Activated CD8-positive, alpha-beta memory T cell treated with anti-CD3 and anti-CD28 coated beads for 4 hours (primary cell): ENCODE measurements at places on chromosomes 5 and 9.

- no peak for DNase-seq
Observed at GRCh38 chr5:1851290-1851934, 31.3 kb downstream of the IRX4 start.

DNA sequence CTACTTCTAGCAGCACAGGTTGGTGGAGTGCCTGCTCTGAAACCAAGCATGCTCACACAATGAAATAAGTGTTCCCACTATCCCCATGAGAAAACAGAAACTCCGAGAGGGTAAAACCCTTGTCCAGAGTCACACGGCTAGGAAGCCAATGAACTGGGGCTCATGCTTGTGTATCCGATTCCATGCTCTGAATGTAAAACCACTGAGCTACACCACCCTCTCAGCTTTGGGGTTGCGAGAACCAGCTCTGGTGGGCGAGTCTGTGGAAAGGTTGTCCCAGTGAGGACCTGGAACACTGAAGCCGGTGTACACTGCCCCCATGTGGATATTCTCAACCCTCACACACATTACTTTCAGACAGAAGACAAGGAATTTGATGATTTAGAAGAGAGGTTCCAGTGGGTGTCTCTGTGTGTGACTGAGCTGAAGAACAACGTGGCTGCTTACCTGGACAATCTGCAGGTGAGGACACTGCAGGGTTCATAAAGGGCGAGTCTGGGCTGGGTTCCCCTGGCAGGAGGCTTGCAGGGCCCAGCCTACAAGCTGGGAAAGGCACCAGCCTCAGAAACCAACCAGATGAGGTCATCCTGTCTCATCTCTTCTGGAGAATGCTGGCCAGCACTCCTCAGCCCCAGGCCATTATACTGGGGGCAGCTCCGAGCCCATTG is 37.4 kb downstream of the ARHGEF37 start:
- no peak for DNase-seq

- DNase-seq = no peak
Observed at GRCh38 chr5:42422656-42423280, 471 bp upstream of the GHR start.

DNA sequence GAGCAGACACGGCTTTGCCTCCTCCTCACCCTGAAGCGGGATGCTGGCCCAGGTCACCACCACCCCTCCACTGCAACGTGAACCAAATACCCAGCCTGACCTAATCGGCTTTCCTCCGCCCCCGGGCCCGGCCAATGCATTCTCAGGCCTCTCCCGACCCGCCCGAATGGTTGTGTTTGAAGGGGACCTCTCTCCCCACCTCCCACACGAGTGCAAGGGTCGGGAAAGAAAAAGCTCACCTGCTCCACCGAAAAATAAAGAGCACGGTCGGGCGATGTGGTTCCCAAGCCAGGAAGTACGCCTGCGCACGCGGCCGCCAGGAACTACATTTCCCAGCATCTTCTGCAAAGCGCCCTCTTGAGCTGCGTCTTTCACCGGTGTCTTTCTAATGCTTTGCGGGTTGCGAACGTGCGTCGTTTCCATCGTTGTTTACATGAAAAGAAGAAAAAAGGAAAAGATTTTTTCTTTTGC is at the start of gene ZNF883:
Gene ZNF883 (minus strand): TSS at position 282 of the 471 bp plus-strand sequence.
- no peak for DNase-seq

GRCh38 chr9:123929177-123929869 is 603 bp downstream of the DENND1A start:
- no peak for DNase-seq

DNA sequence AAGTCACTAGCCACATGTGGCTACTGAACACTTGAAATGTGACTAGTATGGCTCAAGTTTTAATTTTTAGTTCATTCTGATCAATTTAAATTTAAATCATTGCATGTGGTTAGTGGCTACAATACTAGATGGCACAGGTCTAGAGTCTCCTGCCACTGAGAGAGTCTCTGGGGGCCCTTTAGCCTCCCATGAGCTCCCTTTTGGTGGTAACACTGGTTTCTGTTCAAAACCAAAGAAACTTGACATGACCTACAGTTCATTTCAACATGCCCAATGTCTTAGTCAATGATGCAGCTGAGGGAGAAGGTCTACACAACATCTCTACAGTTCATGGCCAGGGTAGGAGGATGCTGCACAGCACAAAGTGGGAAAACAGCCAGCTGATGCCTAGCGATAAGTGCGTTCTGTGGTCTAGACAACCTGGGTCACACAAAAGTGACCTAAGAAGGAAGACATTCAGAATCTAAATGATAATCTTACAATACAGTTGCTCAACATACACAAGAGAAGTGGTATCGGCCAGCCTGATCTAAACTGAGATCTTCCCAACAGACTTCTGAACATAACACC is 121.0 kb downstream of the AUH start:
- DNase-seq = no peak

DNA sequence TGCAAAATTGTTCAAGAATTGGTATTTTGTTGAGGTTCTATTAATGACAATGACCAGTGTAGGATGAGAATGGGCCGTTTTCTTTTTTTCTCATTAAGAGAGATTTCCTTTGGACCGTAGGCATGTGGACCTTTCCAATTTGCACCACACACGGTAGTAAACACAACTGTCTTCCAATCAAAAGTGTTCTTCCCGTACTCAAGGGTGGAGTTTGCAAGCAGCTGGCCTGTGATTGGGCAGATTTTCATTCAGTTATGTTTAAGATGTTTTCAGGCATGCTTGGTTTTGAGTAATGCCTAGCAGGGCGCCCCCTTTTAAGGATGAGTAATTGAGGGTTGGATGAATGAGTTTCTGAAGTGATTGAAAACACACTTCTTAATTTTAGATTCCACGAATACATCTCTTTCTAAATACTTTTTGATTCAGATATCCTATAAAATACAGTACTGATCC is 2.5 kb downstream of the KDM3B start:
- DNase-seq = no peak

DNA sequence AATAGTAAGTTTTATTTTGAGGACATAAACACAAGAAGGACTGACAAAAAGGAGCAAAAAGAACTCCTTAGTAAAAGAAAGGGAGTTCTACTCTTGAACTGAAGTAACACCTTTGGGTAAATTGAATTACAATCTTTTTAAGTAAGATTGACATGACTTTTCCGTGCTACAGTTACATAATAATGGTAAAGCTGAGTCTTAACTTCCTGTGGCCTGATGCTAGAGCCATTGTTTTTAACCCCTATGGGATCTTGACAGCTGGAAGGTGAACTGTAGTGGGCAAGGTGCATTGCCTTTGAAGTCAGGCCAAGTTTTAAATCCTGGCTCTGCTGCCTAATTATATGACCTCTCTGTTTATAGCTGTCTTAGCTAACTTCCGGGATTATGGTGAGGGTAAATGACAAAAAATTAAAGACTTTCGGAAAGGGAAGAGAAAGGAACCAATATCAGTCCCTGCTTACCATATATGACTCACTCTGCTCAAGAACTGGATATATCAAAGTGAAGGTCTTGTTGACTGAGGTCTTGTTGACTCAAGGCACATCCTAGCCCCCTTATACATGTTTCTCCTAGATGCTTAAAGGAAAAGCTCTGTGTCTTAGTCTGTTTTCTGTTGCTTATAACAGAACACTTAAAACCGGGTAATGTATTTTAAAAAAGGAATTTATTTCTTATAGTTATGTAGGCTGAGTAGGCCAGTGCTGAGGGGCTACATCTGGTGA is 6.8 kb downstream of the HSD17B4 start:
- DNase-seq = no peak

DNA sequence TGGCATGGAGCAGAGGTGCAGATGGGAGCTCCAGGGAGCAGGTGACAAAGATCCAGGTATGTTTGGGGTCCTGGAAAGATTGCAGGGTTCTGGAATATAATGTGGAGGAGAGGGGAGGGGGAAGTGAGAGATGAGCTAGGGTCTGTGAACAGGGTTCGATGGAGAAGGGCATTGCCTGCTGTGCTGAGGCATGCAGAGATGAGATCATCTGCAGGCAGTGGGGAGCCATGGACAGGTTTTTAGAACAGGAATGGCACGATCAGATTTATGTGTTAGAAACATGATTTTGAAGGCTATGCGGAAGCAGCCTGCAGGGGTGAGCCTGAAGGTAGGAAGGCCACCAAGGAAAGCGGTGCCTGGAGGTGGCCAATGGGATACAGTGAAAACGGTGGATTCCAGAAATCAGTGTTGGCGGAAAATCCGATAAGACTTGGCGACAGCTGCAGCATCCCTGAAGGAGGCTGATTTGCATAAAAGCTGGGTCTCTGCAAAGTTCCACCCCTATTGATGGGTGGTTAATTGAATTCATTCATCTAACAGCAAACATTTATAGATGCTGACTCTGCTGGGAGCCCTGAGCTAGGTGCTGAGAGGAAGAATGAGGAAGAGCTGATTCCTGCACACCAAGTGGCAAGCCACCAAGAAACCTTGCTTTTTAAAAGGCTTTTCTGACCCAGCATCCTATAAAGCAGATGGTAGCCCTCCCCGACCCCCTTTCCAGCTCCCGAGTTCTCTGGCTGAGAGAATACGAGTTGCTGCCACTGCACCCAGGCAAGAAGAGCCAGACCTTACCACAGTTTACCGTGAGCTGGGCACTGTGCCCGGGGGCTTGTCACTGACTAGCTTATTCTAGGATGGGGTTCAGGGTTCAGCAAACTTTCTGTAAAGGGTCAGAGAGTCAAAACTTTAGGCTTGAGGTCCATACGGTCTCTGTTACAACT is 139.2 kb upstream of the SMIM23 start:
- no peak for DNase-seq

DNA sequence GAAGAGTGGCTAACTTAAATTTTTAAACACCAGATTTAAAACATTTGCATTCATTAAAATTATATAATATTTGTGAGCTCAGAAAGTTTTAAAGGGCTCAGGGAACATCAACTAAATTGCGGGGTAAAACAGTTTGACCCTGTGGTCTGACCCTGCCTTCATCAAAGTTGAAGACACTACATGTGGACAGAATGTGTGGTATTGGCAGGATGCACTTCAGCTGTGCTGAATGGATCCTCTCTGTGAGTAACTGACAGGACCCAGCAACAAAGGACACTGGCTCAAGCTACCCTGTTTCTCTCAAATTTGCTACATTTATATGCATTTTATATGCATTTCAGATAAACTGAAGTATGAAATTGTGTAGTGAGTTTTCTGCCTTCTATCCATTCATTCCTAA is 288.5 kb downstream of the ZNF608 start:
- DNase-seq = no peak

DNA sequence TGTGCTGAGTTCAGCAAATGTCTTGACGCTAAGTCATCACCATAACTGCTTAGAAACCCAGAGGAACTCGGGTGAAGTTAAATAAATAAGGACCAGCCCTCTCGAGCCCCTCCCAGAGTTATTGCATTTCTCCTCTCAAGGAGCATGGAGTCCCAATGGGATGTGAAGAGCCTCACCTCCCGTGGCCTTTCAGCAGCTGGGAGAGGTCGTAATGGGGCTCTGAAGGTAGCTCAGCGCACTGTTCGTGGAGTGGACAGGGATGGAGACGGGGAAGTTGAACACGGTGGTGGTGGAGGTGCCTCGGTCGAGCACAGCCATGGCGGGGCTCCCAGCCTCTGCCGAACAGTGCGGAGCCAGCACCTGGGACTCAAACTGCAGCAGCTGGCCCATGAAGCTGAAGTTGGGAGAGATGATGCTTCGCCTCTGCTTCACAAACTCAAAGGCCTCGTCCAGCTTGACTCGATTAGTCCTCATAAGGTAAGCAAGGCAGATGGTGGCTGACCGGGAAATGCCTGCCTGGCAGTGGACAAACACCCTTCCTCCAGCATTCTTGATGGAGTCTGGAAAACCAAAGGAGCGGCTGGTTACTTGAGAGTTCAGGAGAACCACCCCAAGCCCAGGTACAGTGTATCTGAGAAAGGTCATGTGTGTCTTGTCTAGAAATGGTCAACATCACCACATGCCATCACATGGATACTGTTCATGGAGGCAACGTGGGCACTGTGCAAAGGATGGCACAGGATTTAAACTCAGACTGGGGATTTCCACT is 2.2 kb downstream of the DUSP1 start:
- DNase-seq = no peak

- DNase-seq = no peak
Observed at GRCh38 chr5:36982146-36982545, 105.6 kb downstream of the NIPBL start.

DNA sequence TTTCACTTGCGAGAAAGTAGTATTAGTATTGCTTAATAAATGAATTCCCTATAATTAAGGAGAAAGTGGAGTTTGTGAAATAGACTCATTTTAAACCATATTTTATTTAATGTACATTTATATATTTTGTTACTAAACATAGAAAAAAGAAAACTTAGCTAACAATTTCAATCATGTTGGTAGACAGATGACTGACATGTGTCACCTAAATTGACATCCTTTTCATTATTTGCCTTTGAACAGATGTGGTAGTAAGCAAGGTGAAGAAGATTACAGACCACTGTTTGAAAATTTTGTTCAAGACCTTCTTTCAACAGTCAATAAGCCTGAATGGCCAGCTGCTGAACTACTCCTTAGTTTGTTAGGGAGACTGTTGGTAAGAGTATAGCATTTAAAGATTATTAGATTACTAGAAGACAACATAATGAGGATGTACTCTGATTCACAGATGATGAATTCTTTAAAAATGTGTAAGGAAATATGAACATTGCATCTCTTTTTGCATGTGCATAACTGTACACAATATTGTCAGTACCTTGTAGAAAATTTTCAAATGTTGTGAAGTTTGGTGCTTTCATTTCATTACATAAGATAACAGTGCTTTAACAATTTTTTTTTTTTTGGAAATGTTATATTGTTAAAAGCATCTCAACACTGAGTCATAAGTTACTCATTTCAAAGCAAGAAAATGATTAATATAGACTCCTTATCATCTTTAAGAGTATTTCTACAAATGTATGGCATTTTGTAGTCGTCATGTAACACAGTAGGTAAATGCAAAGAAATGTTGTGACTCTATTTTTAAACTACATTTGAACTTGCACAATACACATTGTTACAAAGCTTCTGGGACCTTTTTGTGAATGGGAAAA is 139.5 kb downstream of the NIPBL start:
- no peak for DNase-seq

DNA sequence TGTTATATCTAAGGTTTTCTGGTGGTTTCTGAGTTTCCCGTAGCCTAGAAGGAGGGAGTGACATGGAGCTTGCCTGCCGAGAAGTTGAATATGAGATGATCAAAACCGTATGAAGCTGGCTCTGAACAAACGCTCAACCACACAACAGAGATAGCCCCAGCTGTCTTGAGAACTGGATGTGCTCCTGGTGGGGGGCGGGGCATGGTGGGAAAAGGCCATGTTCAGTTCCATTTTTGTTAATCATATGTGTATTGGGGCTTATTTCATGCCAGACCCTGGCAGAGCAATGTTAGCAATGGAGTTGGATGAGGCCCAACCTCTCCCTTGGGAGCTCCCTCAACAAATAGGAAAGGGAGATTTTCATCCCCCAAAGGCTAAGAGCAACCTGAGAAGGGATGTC is 4.8 kb downstream of the CCL19 start:
- DNase-seq = no peak

GRCh38 chr5:39079147-39079546 is 4.9 kb upstream of the RICTOR start:
- DNase-seq = no peak

DNA sequence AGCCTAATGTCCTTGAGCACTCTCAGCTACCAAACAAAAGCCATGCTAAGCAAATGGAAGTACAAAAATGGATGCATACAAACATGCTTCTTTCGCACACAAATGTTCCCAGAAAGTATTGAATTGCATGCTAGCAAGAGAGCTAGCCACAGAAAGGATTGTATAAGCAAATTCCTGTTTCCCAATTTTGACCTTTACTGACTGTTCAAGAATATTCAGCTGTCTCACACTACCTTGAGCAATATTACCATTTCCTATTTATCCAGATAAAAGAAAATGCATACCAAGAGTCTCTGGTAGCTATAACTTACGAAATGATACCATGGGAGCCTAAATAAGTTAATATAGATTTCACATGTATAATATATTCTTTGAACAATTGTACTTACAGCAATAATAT is 264.6 kb downstream of the TMEM167A start:
- DNase-seq = no peak
